ENCODE measurements at places on chromosomes 2 and 18.

GRCh38 chr2:3705782-3706181 is 2.4 kb downstream of the DCDC2C start:
- no peak for DNase-seq

- no peak for DNase-seq
These were observed 117.7 kb downstream of the SATB2 start for GRCh38 chr2:199339891-199340605.

- DNase-seq: no peak
These were observed 33.1 kb upstream of the DYNAP start for GRCh38 chr18:54557958-54558357.

DNA sequence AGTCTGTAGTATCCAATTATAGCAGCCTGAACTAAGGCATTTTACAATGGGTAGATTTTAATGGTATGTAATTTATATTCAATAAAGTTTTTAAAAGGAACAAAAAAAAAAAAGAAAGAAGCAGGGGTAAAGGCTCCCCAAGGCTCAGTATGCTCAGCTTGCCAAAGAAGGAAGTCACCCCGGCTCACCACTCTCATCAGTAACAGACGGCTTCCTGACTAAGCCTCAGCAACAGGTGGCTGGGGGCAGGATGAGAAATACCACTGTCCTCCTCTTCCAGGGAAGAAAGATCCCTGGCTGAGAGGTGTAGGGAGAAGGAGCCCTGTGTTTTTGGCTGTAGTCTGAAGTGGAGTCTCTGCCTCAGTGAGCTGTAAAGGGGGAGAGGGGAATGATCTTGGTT is 121.2 kb downstream of the ARHGEF4 start:
- no peak for DNase-seq

- no peak for DNase-seq
These were observed 2.0 kb downstream of the IL1A start for GRCh38 chr2:112782234-112782799.

DNA sequence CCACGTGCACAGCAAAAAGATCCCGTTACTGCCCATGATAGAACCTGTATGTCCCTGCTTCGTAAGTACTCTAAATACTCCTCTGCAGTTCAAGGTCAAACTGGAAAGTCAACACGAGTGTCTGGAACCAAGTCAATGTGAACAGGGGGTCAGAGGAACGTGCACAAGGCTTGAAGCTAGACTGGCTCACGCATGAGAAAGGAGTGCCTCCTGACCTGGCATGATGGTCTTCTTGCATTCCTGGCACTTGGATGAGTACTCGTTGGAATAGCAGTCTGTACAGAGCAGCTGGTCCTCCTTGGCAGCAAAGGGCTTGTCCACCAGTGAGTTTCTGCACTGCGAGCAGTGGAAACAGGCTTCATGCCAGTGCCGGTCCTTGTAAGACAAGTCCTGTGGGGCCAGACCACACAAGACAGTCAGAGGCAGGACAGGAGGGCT is 25.5 kb downstream of the FHL2 start:
- no peak for DNase-seq

DNA sequence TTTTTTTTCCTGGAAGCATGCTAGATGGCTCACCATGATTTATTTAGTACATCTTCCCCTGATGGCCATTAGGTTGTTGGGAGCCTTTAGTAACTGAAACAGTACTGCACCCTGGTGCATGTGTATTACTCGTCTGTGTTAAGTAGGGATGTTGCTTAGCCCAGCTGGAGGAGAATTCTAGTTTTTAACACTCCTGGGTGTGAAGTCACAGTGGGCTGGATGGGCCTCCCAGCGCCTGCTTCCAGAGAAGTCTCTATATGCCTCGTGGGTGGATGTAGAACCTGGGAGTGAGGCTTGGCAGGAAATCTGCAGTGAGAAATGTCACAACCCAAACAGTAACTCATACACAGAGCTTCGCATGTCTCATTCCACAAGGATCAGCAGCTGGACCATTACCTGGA is 28.9 kb upstream of the NT5DC4 start:
- no peak for DNase-seq

DNA sequence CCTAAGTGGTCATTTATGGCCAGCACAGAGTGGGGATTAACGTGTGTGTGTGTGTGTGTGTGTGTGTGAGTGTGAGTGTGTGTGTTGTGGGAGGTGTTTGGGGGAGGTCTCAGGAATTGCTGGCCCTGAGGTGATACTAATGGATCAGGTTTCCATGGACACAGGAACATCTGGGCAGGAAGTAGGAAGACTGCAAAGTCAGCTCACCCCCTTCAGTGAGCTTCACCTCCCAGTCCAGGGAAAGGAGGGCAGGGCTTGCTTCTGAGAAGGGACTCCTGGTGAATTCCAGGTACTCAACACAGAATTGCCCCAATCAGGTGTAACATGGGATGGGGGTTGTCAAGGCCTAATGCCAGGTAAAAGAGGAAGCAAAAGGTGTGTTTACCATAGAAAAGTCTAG is 30.3 kb upstream of the IL1R1 start:
- no peak for DNase-seq

DNA sequence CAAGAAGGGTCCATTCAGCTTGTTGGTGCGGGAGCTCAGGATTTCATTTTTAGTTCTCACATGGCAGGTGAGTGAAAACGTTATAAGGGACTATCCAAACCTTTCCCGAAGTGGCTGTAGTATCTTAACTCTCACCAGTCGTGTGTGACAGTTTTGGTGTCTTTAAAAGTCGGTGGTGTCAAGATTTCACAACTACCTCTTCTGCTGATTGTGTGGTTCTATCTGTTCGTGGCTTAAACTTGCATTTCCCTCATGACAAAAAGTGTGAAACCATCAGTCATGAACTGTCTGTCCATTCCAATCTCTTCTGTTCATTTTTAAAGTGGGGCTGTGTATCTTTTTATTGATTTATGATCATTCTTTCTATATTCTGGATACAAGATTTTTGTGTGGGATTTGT is 3.8 kb upstream of the AQP12B start:
- no peak for DNase-seq

- no peak for DNase-seq
These were observed 21.9 kb downstream of the METTL8 start for GRCh38 chr2:171411791-171412483.

DNA sequence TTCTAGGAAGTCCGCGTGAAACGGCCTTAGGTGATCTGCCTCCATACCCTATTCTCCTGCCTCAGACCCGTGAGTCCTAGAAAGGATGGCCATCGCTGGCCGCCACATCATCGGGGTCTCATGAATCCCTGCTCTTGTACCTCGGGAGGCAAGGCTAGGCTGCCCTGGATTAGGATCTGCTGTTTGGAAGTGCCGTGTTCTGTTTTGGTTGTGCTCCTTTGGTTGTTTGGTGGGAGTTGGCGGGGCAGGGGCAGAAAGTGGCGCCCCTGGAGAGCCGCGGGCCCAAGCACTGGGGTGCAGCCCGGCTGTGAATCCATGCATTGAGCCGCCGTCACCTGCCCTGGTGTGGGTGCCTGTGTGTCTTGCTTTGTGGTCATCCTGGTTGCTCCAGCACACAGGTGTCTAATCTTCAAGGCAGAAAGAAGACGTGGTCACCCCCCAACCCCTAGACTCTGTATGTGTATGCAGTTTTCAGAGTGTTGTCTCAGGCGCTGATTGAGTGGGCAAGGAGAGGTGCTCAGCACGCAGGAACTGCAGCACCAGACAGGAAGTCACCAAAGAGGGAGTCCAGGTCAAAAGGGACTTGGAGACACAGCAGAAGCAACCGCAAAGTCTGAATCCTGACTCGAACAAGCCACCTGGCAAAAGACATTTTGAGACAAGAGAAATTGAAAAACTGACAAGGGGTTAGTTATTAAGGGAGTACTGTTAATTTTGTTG is 80.0 kb upstream of the LDLRAD4 start:
- no peak for DNase-seq

DNA sequence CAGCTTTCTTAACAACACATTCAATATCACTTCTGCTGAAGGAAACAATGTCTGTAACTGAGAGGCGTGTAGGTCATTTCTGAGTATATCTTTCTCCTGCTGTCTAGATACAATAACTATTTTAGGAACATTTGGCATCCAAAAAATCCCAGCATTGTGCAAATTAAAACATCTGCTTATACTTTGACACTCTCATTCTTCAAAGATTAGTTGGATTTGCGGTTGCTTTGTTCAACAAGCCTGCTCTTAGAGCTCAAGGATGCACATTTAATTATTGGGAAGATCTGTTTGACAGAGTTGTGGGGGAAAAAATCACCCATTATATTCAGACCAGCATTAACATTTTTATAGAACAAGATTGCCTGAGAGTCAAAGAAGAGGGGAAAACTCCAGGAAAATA is 449.5 kb upstream of the HNRNPA3 start:
- DNase-seq: no peak

DNA sequence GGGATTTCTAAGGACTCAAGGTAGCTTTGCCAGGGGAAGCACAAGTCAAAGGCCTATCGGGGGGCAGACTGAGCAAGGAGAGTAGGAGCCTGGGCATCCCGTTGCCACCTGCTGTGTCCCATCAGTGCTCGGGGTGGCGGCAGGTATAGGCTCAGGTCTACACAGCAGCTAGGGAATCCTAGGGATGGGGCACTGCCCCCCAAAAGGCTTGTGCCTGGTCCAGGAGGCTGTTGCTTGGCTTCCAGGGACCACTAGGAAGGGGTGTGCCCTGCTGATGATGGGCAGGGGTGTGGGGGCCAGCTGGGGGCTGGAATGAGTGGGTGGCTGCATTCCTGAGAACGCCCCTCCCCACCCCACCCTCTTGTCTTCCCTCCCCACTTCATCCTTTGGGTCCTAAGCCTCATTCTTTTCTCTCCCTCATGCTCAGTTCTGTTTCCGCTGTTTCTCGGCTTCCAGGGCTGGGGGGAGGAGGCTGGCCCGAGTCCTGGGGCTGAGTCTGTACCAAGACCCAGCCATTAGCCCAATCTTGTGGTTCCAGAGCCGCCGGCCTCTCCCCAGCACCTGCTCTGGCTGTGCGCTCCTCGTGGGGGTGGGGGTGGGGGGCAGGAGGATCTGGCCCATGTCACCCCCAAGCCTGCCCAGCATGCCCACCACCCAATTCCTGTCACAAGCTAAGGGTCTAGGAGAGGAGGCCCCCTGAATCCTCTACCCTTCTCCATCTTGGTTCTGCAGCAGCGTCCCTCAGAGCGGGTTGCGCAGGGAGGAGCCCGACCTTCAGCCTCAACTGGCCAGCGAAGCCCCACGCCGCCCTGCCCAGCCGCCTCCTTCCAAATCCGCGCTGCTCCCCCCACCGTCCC is 12.8 kb downstream of the SPEG start:
- DNase-seq: no peak

GRCh38 chr2:145058457-145058856 is 538.5 kb upstream of the ZEB2 start:
- DNase-seq: no peak

GRCh38 chr18:30465096-30465495 is 577.4 kb downstream of the DSC3 start:
- no peak for DNase-seq

DNA sequence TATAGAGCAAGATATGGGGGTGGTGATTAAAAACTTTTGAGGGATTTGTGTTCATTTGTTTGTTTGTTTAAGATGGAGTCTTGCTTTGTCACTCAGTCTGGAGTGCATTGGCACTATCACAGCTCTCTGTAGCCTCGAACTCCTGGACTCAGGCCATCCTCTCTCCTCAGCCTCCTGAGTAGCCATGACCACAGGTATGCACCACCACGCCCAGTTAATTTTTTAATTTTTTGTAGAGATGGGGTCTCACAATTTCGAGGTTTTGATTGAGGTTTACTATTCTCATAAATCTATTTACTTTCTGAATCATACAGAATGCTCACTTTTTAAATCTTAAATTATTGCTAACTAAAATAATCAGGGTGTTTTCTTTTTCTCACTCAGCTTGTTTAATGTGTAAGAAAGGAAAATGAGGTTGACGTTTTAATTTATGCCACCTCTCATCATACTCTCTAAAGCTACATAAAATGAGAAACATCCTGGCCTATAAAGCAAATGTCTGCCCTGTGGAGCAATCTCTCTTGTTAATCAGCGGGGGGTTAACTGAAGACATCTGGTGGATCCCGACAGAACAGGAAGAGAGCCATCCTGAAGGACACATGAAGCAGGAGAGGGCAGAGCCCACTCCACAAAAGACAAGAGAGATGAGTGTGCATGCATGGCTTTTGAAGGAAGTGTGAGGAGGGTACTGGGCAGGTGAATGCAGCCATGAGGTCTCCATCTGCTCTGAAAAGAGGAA is 589.1 kb upstream of the SLC8A1 start:
- no peak for DNase-seq

GRCh38 chr18:63157293-63158011 is 162.1 kb downstream of the BCL2 start:
- no peak for DNase-seq
